HCEC 1CT (cell line): ENCODE measurements at places on chromosomes 5 and 9.

DNA sequence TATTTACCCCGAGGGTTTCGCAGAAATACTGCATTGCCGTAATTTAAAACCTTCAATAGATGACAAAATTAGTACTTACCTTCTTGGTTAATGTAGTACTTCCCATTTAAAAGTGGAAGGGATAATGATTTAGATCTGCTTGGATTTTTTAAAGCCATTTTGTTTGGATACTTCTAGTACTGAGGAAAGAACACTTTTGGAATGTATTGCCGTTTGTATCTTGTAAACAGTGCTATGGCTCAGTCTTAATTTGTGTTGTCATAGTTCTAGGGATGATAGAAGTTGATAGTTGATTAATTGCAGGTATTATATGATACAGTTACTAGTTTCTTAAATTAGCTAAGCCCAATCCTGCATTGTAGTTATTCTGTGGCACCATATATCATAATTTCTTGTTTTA is 33.1 kb downstream of the TNPO1 start:
- no peak for DNase-seq

GRCh38 chr5:127068493-127069214 is 4.6 kb downstream of the C5orf63 start:
- DNase-seq: peak; percentile 43

DNA sequence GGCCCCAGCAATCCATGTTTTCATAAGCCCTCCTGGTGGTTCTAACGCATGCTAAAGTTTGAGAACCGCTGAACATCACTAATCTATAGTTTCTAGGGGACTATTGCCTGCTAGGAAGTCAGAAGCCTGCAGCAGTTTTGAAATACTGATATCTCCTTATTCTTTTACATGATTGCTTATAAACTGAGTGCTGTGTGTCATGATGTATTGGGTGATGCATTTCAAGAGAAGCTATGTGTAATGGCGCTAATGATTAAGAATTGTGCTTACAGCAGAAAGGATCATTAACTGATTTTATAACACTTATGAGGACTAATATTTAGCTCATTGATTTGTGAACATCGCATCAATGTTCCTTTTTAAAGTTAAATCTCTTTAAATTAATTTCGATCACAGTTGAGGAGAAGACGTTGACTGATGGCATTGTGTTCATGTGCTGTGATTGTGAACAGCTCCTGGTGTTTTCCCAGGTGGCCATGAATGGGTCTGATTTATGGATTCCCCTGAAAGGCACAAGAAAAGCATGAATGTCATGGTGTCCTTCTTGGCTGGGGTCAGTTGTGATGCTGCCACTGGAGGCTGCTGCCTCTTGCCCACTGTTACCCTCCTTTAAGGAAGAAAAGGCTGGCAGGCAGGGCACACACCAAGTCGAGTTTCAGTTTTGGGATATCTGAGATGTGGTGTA is 12.0 kb upstream of the DAP start:
- DNase-seq: no peak

GRCh38 chr9:121853617-121854395 is 202.4 kb downstream of the DAB2IP start:
- no peak for DNase-seq

GRCh38 chr9:15480028-15480427 is 30.7 kb downstream of the PSIP1 start:
- no peak for DNase-seq

- DNase-seq: no peak
These were observed 9.5 kb downstream of the CXXC5 start for GRCh38 chr5:139657363-139658321.

GRCh38 chr9:99294850-99295461 is 72.9 kb downstream of the SEC61B start:
- no peak for DNase-seq

- no peak for DNase-seq
These were observed 123.1 kb upstream of the PAPPA start for GRCh38 chr9:116030517-116030916.

DNA sequence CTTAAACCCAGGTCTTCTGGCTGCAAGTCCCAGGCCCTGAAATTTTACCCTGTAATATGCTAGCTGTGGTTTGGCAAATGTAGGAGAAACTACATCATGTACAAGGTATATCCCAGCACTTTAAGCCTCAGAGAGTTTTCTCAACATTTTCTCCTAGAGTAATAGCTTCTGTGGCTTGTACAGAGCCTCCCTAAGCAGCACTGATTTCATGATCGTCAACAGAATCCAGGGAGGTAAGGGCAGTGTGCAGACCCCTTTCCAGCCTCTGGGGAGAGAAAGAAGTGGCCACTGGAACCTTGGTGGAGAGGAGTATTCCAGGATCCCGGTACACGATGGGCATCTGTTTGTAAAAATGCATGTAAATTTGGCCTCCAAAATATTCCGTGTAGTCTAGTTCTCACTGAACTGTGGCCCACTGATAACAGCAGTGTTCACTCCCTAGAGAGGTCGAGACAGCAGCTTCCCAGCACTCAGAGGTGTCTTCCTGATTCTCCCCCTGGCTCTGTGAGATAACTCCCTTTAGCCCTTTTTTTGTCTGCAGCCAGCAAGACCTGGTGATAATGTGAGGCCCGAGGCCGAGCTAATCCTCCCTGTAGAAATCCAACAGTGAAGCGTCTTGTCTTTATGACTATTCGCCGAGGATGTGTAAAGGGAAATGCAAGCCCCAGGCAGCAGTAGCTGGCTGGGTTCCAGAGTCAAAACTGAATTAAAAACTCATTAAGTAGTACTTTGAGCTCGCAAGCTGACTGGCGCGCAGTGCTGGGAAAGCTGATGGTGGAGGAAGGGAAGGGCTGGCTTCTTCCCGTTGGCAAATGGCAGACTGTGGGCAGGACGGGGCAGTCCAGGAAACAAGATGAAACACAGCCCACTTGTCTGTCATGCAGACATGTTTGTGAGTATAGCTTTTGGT is 59.0 kb downstream of the MAP1B start:
- no peak for DNase-seq

- peak; percentile 3 for DNase-seq
These were observed 131.1 kb downstream of the RMI1 start for GRCh38 chr9:84111726-84112125.

GRCh38 chr5:1445313-1445688 is at the start of gene SLC6A3:
TSS of gene SLC6A3 (minus strand) at chr5:1445440. CDS start at chr5:1443197, 2,243 bp downstream.
- no peak for DNase-seq

DNA sequence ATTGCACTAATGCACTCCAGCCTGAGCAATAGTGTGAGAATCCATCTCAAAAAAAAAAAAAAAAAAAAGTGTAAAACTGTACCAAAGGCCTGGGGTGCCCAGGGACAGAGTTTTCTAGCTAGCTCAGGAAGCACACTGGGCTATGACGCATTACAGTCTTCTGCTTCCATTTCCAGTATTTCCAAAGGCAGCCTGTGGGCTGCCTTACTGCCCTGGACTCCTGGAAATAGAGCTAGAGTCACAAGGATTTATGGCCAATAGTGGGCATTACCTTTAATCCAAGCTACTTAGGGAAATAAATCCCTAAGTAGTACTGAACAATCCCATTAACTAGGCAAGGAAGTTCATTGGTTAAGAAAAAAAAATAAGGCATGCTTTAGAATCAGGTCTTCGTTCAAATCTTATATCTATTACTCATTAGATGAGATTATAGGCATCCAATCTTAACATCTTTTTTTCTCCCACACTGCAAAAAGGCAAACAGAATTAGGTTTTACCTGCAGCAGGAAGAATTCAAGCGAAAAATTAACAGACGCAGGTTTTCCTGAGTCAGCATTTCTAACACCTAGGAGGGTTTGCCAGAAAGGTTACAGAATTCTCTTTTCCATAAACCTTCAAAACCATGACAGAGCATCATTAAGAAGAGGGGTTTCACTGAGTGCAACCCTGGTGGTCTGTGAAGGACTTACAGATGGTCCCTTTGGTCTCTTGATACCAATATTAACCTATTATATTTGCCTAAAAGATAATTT is 85.6 kb upstream of the CCDC112 start:
- DNase-seq: no peak

DNA sequence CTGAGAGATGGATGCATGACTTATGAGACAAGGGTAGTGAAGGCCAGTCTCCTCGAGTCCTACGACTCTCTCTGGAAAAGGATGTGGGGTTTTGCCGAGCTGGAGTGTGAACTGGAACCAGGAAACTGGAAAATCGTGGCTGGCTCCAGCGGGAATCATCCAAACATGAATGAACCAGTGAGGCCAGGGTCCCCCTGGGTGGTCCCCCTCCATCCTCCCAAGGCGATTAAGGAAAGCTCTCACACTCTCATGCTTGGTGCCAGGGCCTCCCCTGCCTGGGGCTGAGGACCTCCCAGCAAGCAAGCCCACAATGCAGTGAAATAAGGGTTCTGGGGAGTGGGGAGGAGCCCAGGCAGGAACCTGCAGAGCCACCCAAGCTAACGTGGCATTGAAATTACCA is 9.6 kb upstream of the AMBP start:
- DNase-seq: no peak

GRCh38 chr5:131959136-131959535 is 13.7 kb upstream of the MEIKIN start:
- no peak for DNase-seq

DNA sequence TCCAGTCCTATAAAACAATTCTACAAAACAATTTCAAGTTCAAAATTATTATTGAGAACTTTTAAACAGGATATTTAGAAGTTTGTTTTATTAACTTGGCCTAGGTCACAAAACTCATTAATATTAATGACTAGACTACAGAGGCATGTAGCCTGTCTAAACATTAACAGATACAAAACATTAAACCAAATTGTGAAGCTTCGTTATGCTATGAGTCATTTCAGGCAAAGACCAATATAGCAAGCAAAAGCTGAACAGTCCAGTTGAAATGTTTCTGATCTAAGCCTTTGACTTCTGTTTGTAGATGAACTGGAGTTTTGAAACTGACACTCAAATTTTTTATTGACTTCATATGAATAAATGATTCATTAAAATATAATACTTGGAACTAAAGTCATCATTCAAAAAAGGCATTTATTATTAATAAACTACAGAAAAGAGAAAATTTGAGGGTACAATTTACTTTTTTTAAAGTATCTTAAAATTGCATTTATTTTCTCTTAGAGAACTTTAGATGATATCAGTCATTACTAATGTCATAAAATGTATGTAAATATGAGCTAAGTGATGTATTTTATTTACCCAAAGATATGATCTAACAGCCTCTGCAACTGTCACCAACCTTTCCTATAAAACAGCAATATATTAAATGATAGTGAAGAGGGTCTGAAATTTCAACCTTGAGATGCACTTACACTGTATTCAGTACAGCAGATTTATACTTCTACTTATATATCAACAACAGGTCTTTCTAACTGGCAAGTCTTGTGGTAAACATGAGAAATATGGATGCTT is 188.8 kb downstream of the COMMD10 start:
- peak; percentile 24 for DNase-seq

DNA sequence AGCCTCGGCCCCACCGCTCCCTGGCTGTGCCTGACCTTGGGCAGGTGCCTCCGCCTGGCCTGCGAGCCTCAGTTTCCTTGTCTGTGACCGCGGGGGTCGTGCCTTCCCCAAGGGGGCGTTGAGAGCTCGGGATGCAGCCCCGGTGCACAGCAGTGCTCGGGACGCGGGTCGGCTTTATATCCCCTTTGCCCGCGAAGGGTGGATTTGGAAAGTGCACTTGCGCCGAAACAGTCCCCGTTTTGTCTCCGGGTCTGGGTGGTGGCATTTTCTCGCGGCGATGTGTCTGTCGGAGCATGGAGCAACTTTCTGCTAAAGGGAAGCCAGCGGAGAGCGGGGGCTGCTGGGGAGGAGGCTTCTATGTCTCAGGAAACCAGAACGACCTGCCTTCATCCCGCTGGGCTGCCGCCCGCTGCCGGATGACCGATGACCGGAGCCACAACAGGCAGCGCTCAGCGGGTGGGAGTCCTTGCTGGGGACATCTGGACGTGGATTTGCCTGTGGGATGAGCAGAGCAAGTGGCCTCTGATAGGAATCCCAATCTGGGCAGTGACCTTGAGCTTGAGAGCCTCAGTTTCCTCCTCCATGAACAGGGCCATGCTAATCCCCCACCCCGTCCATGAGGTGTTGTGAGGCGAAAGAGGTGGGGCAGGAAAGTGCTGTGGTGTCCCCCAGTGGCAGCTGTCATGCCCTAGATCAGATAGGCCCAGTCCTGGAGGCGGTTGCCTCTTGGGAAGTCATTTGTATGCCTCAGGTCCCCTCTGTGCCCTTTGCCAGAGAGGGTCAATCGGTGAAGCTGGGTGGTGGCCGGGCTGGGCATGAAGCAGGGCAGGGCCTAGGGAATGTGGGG is 651 bp downstream of the HRH2 start:
- DNase-seq: no peak

- DNase-seq: no peak
These were observed 271.3 kb downstream of the ARHGAP26 start for GRCh38 chr5:143041461-143041860.

- DNase-seq: no peak
These were observed 51.9 kb downstream of the HABP4 start for GRCh38 chr9:96501633-96502538.

- no peak for DNase-seq
These were observed 30.0 kb downstream of the BTF3 start for GRCh38 chr5:73528248-73528647.

DNA sequence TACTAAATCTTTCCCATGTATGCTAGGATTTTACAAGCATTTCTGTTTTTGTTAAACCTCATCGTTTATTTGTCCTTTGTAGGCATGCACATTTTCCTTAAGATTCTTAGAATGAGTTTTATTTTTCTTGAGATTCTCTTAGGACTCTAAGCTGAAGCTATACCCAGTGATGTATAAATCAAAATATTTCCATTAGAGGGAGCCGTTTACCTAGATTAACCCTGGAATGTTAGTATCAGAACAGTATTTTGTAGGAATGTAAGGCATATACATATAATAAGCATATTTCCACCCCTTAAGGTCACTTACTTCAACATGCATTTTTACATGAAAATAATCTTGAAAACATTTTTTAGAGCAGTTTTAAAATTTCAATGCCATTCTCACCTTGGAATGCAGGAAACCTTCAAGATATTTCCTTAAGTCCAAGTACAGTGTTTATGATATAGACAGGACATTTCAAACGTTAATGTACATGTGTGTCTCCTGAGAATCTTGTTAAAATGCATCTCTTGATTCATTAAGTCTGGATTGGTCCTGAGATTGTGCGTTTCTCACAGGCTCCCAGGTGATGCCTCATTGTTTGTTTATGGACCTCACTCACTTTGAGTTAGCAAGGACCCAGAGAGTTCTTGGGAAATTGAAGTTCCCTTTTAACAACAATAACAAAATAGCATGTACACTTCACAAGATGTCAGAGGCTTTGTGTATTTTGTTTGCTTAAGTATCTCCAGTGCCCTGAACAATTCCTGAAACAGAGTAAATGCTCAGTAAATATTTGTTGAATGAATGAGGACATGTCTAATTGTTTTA is 34.9 kb upstream of the FCHO2 start:
- peak; percentile 60 for DNase-seq

GRCh38 chr5:111495159-111495558 is 17.2 kb downstream of the STARD4 start:
- no peak for DNase-seq

- no peak for DNase-seq
These were observed 62.6 kb upstream of the IL12B start for GRCh38 chr5:159392871-159393270.

DNA sequence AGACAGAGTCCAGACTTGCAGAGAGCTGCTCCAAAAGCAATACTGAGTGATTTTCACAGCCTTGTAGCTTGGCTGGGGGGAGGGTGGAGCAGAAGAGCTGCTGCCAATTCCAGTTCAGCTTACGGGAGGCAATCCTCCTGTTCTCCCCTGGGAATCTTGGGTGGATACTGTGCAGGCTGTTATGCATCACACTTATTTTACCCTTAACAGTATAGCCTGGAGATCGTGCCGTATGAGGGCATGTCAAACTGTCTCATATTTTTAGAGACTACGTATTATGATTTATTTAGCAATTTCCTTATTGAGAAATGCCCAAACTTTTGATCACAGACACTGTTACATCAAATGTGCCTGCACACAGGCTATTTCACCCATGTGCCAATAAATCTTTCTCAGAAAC is 85.2 kb downstream of the BASP1 start:
- DNase-seq: no peak
